ENCODE measurements at places on chromosomes 11 and 22.
A peak's percentile ranks its signal among the peaks of the same experiment; 100 is the strongest.

DNA sequence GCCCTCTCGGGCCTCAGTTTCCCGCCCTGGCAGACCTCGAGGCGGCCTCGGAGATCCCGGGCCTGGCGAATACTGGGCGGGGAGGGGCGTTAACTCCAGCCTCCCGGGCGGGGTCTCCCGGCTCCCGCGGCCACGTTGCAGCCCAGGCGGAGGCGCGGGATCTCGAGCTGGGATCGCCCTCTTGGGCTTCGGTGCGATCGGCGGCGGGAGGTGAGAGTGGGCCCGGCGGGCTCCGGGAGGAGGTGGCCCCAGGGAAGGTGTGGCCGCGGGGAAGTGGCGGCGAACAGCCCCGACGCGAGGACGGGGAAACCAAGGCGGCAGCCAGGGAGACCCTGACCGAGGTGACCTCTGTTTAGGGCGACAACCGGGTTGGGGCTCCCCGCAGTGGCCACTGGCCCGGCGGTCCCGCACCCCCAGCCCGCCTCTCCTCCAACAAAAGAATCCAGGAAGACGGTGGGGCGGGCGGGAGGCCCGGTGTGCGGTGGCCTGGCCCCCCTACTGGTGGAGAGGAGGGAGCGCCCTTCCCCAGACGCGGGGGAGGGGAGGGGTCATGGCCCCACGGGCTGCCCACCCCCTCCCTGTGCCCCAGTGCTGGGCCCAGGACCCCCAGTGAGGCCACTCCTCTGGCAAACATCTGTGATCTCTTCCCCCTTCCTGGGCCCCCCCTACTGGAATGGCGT lies at the start of gene PHETA2:
Gene PHETA2 (plus strand): TSS at position 117 of the 680 bp plus-strand sequence. CDS start 3,046 bp downstream, outside the sequence.
- DNase-seq, result peak; percentile 25

DNA sequence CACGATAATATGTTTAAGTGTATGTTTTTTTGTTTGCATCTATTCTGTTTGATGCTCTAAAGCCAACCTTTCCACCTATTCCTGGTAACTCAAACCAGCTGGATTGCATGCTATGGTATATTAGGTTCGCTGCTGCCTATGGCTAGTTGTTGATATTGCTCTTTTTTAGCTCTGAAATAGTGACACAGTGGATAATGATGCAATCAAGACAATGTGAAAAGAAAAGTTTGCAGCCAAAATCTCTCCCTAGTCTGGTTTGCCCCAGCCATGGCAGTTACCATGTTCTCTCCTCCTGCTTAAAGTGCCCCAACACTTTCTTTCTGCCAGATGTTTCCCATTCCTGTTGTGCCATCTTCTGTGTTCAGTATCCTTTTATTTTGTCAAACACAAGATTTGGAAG lies 269.7 kb downstream of the DYNC2H1 start:
- no peak for DNase-seq

GRCh38 chr11:129277198-129277843 lies 85.2 kb upstream of the ARHGAP32 start:
- DNase-seq, result no peak

GRCh38 chr11:5274395-5274794 lies 4.7 kb upstream of the HBE1 start:
- DNase-seq, result no peak

DNA sequence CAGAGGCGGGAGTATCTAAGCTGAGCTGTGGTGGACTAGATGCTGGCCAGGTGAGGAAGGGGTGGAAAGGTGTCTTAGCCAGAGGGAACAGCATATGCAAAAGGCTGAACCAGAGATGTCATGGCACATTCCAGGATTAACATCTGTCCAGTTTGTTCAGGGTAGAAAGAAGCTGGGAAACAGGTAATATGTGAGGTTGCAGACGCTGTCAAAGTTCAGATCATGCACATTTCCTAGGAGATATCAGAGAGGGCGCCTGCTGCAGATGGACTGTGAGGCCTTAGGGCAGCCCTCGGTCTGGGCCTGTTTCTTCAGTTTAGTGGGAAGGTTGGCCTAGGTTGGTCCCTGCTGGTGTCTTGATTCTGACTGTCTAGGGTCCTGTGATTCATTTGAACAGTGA lies 97.7 kb upstream of the CRYBB3 start:
- DNase-seq, result no peak

DNA sequence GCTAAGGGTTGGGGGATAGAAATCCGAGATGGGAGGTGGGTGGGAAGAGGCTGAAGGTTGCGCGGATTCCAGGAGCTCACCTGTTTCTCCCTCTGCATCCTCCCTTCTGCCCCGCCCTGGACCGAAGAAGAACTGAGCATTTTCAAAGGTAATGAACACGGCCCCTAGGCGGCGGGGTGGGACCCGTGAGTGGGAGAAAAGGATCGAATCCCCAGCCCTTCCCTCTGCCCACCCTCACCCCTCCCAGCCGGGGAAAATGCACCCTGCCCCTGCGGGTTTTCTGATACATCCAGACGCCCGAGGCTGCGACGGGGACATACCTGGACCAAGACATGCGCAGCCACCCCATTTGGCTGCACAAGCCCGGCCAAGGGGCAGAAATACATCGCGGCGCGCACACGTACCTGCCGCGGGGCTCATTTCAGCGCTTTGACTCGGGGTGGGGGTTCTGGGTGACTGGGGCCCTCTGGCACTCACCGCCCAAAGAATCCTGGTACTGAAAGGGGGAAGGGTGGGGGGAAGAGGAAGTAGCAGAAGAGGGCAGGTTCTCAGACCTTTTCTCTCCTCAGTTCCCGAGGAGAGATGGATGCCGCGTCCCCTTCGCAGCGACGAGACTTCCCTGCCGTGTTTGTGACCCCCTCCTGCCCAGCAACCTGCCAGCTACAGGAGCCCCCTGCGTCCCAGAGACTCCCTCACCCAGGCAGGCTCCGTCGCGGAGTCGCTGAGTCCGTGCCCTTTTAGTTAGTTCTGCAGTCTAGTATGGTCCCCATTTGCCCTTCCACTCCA lies 6.0 kb downstream of the VSIG2 start:
- no peak for DNase-seq

GRCh38 chr11:32529994-32530588 lies 53.5 kb upstream of the EIF3M start:
- no peak for DNase-seq
